ENCODE measurements at places on chromosomes 2 and 18. TPM values are rescaled to one million over a fixed set of nuclear protein-coding genes. Genes with fewer than 3 reads are reported as not detected.

CRYGC gene
- not detected for total RNA-seq

GRCh38 chr2:127570282-127571250, 35.1 kb downstream of the MYO7B start:
- H3K36me3 ChIP-seq = no peaks in the 10 kb centered on the region
- H3K4me3 ChIP-seq = no peak overlapping the region
- H3K27ac ChIP-seq = no peak overlapping the region
- peak; percentile 20 for DNase-seq
- H3K27me3 ChIP-seq = no peaks in the 10 kb centered on the region
- H3K4me1 ChIP-seq = no peaks in the 10 kb centered on the region

DNA sequence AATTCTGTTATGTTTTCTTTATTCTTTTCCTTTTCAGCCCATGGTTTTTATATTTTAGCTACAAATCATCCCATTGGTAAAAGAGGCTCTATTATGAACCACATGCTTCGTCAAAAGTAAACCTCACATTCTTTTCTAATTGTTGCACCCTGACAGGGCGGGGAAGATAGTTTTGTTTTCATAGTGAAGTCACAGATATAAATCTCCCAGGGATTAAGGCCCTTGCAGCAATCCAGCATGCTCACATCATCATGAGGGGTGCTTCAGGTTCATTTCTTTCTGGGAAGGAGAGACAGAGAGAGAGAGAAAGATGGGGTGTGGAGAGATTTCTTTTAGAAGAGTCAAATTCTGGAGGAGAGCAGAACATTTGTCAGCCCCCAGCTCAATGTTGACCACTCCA, 124.5 kb upstream of the CDC42EP3 start:
- DNase-seq = no peak
- H3K4me1 ChIP-seq = peaks cover 21% of the 10 kb centered on the region
- H3K36me3 ChIP-seq = no peaks in the 10 kb centered on the region
- H3K4me3 ChIP-seq = no peak overlapping the region
- no peaks in the 10 kb centered on the region for H3K27me3 ChIP-seq

DNA sequence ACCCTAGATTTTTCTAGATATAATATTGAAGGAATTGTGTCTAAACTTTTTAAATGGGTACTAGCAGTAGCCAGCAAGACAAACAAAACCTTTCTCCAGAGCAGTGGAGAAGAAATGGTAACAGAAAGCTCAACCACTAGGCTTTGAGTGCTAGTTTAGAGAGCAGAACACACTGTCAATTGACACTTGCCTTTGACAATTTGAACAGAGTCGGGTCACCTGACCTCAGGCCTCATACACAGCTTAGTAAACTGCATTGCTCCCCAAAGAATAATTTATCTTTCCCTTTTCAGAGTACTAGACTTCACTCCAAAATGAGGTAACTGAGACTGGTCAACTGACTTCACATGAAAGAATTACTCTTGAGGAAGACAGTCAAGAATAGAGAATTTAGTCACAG, 48.6 kb downstream of the FIGN start:
- no peak for DNase-seq
- no peaks in the 10 kb centered on the region for H3K4me1 ChIP-seq
- no peak overlapping the region for H3K27ac ChIP-seq
- H3K36me3 ChIP-seq = no peaks in the 10 kb centered on the region
- H3K27me3 ChIP-seq = no peaks in the 10 kb centered on the region
- no peak overlapping the region for H3K4me3 ChIP-seq

Measured in upper lobe of left lung (tissue), 6 donors.